EH (cell line): ENCODE measurements at places on chromosomes 12 and 14.

GRCh38 chr14:99407416-99407815 is 73.2 kb downstream of the SETD3 start:
- no peak for DNase-seq

- DNase-seq = no peak
These were observed 4.0 kb downstream of the MAPKAPK5 start for GRCh38 chr12:111846016-111846415.

- no peak for DNase-seq
These were observed 14.2 kb downstream of the RAB21 start for GRCh38 chr12:71768900-71769299.

DNA sequence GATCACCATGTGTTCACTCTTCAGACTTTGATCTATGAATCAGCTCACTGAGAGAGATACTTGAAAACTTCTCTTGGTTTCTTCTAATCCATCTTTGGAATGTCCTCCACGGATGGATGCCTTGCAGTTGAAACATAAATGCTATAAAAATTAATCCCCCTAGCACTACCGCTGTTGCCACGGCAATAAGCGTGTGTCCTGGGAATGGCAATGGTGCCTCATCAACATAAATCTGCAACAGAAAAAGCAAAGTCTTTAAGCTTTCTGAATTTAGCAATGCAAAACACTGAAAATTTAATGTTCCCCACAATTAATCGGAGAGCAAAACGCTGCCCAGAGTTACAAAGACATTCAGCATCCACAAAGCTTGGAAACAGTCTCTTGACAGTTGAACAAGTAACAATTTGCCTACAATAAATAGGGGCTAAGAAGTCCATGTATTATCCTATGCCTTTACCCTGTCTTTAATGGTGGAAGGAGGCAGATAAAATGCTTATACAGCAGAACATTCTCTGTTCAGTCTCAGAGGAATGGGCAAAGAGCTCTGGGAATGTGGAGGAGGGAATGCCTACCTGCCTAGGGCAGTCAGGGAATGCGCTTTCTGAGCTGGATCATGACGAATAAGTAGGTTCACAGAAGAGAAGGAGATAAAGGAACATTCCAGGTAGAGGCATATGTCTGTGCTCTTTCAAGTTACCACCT is 70.9 kb upstream of the PPP4R3A start:
- DNase-seq = no peak

- no peak for DNase-seq
These were observed 85.6 kb downstream of the DICER1 start for GRCh38 chr14:95071649-95072280.

DNA sequence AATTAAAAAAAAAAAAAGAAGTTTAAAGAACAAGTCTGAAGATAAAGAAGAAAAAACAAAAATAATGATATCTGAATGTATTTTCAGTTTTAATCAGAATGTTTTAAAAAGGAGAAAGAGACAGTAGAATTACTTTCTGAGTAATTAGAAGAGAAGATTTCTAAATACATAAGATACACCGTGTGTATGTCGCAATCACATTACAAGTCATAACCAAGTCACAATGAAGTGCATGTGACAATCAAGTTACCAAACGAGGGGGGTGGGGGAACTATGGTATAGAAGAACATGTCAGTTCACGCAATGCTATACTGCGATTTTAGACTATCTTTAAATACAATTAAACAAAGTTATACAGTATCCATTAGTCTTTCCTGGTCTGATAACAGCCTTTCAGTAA is 1464.1 kb upstream of the FLRT2 start:
- DNase-seq = no peak

- DNase-seq = peak; percentile 4
These were observed 245.5 kb downstream of the BCL11B start for GRCh38 chr14:99026471-99026870.

- DNase-seq = no peak
These were observed 43.7 kb downstream of the MYRFL start for GRCh38 chr12:69868695-69869094.

DNA sequence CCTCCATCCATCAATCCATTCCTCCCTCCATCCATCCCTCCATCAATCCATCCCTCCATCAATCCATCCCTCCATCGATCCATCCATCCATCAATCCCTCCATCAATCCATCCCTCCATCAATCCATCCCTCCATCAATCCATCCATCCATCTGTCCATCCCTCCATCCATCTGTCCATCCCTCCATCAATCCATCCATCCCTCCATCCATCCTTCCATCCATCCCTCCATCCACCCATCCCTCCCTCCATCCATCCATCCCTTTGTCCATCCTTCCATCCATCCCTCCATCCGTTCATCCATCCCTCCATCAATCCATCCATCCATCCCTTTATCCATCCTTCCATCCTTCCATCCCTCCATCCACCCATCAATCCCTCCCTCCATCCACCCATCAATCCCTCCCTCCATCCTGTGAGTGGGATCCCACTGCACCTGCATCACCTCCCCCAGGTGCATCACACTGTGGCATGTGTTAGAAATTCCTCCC is 338.1 kb upstream of the SFSWAP start:
- DNase-seq = no peak

GRCh38 chr12:79725987-79726386 is 35.2 kb upstream of the PAWR start:
- peak; percentile 86 for DNase-seq

- DNase-seq = peak; percentile 12
These were observed 669 bp downstream of the RFX4 start for GRCh38 chr12:106583242-106584103.

DNA sequence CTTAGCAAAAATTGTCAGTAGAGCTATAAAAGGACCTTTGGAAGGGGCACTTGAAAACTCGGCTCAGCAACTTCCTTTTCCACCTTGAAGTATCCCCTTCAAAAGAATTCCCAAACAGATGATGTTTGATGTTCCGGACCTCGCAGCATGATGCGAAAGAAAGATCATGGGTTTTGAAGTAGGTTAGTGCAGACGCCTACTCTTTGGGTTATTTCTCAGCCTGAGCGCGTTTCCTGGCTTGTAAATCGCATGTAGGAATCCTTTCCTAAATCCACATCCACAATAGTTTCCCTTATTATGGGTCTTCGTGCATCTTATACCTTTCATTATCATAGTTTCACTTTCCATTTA is 584 bp upstream of the NEDD1 start:
- DNase-seq = no peak

GRCh38 chr14:60253649-60254048 is 4.6 kb downstream of the PPM1A start:
- DNase-seq = no peak

- DNase-seq = peak; percentile 73
These were observed 256.4 kb downstream of the NUAK1 start for GRCh38 chr12:105882404-105882803.

- DNase-seq = no peak
These were observed 6.1 kb downstream of the CARMIL3 start for GRCh38 chr14:24057867-24058259.

GRCh38 chr12:25594376-25594775 is 41.3 kb upstream of the LMNTD1 start:
- peak; percentile 53 for DNase-seq

GRCh38 chr14:52961060-52961639 is 10.3 kb upstream of the FERMT2 start:
- DNase-seq = peak; percentile 72

DNA sequence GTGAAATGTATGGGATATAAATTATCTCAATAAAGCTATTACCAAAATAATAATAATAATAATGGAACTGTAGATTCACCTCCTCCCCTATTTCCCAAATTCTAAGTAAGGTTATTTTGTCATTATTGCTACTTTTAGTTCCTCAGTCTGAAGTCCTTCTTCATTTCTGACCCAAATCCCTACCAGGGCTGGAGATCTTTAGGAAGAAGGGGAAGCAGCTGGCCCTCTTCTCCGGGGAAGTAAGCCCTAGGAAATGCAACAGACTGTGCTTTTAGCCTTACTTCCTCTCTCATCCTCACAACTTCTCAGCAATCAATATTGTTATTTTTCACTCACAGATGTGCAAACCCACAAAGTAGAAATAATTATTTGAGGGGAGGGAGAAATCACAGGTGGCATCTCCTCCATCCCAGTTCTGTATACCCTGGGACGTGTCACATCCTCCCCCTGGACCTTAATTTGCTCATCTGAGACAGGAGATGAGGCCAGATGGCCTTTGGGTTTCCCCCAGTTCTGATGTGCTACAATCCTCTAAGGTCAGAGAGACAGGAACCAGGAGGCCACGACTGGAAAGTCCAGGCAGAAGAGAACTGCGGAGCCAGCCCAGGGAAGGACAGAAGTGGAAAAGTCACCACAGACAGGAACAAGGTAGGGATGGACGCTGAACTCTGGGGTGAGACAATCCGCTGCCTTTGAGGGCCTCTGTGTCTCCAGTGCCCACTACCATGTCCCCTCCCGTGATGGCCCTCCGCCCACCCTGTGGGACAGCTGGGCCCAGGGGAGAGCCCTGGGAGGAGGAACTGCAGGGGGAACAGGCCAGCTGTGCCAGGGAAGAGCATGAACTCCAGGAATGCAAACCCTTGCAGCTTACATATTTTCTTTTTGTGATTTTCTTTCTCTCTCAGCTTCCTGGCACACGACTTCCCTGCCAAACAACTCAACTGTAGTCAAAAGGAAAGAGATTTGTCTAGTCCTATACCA is 10.6 kb upstream of the TNFRSF1A start:
- DNase-seq = peak; percentile 22

- DNase-seq = no peak
These were observed 454.1 kb downstream of the ATP23 start for GRCh38 chr12:58395470-58395869.

- peak; percentile 80 for DNase-seq
These were observed 37.2 kb downstream of the DDX51 start for GRCh38 chr12:132106921-132107320.

DNA sequence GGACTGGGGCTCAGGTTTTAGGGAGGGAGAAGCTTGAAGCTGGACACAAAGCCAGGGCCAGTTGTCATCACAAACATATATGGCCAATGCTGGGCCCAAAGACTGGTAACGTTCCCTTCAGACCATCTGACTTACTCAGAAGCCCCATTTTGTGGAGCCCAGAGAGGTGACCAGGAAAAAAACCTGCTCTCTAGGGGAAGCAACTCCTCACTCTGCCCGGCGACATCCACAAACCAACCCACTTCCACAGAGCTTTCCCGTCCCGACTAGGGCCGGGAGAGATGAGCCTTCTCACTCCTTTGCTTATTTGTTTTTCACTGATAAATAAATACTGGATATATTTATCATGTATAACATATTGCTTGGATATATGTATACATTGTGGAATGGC is 180.9 kb upstream of the RTL1 start:
- no peak for DNase-seq

GRCh38 chr12:24109381-24110039 is 160.0 kb upstream of the SOX5 start:
- peak; percentile 4 for DNase-seq

DNA sequence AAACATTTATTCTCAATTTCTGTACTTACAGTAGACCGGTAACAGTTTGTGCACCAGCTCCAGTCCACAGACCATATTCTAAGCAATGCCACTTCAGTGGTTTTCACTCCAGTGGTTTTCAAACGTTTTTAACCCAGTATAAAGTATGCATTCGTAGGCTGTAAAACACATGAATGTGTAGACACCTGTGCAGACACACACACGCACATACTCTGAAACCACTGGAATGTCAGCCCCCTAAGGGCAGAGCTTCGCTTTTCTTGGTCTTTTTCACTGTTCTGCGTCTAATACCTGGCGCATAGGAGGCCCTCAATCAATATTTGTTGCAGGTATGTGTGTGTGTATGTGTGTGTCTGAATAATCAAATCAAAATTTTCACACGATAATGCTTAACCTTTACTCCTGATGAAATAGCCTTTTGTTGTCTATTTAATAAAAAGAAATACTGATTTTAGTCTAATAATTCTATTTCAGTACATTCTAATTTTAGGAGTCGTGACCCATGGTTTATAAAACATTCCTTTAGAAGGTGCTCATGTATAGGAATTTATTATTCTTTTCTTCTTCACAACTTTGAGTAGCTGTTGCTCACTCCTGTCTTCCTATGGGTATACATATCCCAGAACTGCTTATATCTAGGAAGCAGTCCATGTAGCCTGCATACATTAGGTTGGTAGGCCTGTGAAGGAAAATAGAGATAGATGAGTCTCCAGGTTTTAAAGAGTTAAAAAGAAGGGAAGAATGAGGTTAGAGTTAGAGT is 73.6 kb upstream of the REP15 start:
- DNase-seq = peak; percentile 49

GRCh38 chr14:99055019-99055418 is 217.0 kb downstream of the BCL11B start:
- DNase-seq = no peak
